Stimulated activated CD8-positive, alpha-beta memory T cell treated with anti-CD3 and anti-CD28 coated beads, Interleukin-15, amount 100 ng/mL, for 1 hour (primary cell): ENCODE measurements at places on chromosomes 3 and 15.

- no peak for DNase-seq
Measured at GRCh38 chr15:48974882-48975281, 11.2 kb upstream of the SHC4 start.

DNA sequence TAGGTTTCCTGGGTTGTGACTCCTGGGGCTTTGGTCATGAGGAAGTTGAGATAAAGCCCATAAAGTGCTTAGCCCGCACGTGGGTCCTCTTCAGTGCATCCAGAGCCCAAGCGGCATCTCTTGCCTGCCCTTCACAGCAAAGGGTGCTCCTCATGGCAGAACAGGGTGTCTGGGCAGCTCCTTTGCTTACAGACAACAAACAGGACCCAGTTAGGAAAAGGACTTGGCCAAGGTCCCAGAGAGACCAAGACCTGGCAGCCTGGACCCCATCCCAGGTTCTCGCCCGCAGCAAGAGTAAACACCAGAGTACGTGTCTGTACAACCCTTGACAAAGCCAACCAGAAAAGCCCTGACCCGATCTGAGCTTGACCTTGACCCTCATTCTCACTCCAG lies 27.0 kb downstream of the ALS2CL start:
- DNase-seq = no peak

- no peak for DNase-seq
Measured at GRCh38 chr15:70555713-70556112, 207.6 kb downstream of the UACA start.

GRCh38 chr3:126834596-126835471 lies 130.8 kb downstream of the CHCHD6 start:
- no peak for DNase-seq

- DNase-seq = no peak
Measured at GRCh38 chr3:5463991-5464390, 276.5 kb downstream of the EDEM1 start.

- no peak for DNase-seq
Measured at GRCh38 chr15:65361708-65362459, 15.9 kb downstream of the IGDCC3 start.

GRCh38 chr3:49173116-49173791 lies 1.9 kb downstream of the KLHDC8B start:
- DNase-seq = no peak

GRCh38 chr3:149954812-149955211 lies 15.9 kb downstream of the PFN2 start:
- no peak for DNase-seq

- no peak for DNase-seq
Measured at GRCh38 chr3:31300456-31301443, 232.0 kb upstream of the STT3B start.

DNA sequence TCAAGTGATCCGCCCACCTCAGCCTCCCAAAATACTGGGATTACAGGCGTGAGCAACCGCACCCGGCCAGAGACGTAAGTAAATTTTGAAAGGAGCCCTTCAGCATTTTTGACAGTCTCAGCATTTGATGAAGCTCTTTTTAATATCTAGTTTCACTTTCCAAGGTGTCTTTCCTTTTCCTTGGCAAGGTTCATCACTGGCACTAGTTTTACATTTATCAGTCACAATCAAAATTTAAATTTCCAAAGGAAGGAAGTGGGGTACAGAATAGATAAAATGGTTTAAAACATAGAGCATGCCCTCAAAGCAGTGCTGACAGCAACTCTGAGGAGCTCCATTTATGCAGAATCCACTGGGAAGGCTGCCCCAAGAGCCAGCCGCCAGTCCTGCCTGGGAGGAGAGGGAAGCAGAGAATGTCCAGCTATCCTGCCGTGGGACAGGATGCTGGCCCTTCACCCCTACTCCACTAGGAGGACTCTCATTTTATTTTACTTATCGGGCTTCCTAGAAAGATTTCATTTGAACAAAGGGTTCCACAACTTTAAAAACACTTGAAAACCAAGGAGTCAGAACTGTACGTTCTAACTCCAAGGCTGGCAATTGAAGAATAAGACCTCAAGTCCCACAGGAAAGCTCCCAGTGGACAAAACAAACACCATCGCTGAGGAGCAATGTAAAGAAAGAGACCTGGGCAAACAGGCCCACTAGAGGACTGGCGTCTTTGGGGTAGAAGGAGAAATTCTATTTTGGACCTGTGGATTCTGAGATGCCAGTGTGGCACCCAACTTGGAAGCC lies 9.9 kb downstream of the SFMBT1 start:
- no peak for DNase-seq

GRCh38 chr3:71465371-71466036 lies 118.0 kb downstream of the FOXP1 start:
- no peak for DNase-seq

DNA sequence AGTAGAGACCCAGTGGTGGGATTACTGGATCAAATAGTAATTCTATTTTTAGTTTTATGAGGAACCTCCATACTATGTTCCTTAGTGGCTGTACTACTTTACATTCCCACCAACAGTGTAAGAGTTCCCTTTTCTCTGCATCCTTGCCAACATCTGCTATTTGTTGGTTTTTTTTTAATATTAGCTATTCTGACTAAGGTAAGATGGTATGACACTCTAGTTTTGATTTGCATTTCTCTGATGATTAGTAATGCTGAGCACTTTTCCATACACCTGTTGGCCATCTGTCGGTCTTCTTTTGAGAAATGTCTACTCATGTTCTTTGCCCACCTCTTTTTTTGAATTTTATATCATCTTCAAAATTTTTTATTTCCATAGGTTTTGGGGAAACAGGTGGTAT lies 34.2 kb upstream of the RAP2B start:
- no peak for DNase-seq

- no peak for DNase-seq
Measured at GRCh38 chr3:39907981-39908380, 98.6 kb downstream of the MYRIP start.

DNA sequence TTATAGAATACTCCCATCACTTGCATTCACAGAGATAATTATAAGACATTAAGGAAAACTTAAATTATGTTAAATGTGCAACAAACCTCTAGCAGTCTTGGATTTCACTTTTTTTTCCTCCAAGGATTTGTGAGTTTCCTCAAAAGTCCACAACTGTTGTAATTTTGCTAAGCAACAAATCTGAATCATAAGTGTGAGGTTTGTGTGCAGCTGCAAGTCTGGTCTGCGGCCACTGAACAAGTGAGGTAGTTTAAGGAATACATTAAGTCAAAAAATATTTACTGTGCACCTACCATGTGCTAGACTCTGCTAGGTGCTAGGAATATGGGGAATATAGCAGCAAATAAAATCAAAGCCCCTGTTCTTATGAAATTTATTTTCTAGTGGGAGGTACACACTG lies 70.2 kb downstream of the LRRC28 start:
- no peak for DNase-seq

DNA sequence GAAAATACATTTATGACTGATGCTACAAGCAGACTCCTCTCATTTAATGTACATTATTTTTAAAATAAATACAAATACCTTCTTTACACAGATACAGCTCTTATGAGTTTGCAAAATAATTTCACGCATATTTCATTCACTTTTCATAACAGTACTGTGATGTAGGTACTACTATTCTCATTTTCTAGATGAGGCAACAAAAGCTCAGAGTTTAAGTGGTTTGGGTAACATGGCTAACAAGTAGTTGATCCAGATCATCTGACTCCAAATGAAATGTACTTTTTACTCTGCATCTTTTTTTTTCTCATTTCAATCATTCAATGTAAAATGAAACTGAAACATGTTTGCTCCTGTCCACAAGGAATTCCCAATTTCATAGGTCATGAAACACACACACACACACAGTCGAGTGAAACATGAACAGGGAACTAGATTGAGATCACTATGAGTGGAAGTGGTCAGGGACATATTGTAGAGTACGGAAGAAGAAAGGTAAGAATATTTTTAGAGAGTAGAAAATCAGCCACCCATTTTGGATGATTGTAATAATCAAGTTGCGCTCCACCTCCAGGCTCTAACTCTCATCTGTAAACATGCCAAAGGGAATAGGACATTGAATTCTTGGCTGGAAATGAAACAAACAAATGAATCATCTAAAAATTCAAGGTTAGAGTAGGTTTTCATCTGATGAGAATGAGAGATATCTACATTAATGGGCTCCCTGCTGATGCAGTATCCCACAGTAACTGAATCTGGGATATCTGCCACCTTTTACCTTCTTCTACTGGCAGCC lies 92.4 kb downstream of the CLDN1 start:
- DNase-seq = no peak
